ENCODE measurements at places on chromosomes 3 and 15.

GRCh38 chr15:73265536-73266153 lies 103.1 kb downstream of the HCN4 start:
- peak; percentile 75 for DNase-seq

GRCh38 chr3:177145381-177145780 lies 51.9 kb downstream of the TBL1XR1 start:
- DNase-seq = no peak

- DNase-seq = no peak
Measured at GRCh38 chr15:41914411-41914810, 20.6 kb upstream of the SPTBN5 start.

DNA sequence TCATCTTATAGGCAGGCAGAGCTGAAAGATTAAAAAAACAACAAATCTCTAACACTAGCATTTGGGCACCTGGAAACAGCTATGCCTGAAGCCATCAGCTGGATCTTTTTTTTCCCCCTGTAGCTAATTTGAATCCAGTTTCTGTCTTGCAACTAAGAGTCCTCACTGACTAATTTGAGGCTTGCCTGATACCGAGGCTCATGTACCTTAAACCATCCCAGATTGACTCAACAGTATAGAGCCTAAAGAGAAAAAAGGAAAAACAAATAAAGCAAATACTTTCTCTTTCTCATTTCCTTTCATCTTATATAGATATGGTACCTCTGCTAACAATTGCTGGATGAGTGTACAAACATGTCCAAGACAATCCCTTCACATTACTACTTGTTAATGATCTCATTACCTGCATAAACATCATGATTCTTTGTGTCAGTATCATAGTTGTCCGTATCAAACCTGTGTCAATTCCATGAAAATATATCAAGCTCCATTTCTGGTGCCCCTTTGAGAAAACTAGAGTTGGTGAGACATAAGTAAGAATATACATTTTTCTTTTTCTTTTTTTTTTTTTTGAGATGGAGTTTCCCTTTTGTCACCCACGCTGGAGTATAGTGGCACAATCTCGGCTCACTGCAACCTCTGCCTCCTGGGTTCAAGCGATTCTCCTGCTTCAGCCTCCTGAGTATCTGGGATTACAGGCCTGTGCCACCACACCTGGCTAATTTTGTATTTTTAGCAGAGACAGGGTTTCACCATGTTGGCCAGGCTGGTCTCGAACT lies 43.1 kb downstream of the BHLHE40 start:
- DNase-seq = no peak

- no peak for DNase-seq
Measured at GRCh38 chr3:171116365-171116764, 89.8 kb upstream of the SLC2A2 start.

DNA sequence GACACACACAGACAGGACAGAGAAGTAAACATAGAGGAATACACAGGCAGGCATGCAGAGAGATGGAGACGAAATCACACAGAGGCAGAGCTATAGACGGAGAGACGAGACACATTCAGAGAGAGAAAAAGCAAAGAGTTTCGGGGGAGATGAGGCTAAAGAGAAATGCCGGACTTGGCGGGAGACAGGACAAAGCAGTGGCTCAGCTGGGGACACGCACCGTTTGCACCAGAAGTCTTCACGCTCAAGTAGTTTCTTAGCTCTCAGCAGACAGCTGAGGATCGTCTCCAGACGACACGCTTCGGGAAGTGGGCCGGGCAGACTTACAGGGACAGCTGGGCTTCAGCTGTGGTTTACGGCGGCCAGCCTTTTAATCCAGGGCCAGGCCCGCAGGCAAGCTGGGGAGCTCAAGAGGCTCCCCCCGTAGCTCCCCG lies 56.2 kb upstream of the DLG1 start:
- DNase-seq = no peak

GRCh38 chr3:177358091-177358976 lies 161.1 kb upstream of the TBL1XR1 start:
- DNase-seq = peak; percentile 36

DNA sequence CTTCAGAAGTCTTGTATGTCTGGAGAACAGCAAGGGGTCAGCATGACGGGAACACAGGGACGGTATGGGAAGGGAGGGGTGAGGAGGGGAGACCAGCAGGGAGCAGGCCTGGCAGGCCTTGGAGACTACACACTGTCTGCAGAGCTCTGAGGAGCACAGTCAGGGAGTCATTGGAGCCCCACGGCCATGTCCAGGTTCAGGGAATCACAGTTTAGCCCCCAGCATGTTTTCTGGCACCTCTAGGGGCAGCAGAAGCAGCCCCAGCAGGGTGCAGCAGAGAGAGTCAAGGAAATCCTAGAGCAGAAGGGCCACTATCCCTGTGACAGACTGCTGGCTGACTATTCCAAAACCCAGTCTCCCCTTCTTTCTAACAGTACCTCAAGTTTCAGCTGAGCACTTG lies 3.2 kb downstream of the LAMP3 start:
- DNase-seq = no peak

GRCh38 chr3:122012821-122013220 lies 9.2 kb downstream of the ILDR1 start:
- DNase-seq = no peak
